ENCODE measurements at places on chromosomes 1 and 21. TPM values are rescaled to one million over a fixed set of nuclear protein-coding genes. Genes with fewer than 3 reads are reported as not detected.

DNA sequence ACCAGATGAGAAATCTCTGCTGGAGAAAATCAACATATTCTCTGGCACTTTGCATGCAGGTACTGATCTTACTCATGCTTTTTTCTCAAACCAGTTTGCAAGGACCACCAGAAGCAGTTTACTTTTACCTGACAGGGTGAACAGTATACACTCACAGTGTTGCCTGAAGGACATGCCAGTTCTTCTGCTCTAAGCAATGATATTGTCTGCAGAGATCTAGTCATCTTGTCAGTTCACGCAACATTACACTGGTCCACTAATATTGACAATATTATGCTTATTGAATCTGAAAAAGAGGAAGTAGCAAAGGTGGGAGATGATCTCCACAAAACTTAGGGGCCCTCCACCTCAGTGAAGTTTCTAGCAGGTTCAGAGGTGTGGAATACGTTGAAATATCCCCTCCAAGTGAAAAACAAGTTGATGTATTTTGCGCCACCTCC, 3.8 kb upstream of the S100B start:
- no peak for DNase-seq

- no peak for DNase-seq
These were observed 11.4 kb upstream of the RGS16 start for GRCh38 chr1:182615468-182616129.

DNA sequence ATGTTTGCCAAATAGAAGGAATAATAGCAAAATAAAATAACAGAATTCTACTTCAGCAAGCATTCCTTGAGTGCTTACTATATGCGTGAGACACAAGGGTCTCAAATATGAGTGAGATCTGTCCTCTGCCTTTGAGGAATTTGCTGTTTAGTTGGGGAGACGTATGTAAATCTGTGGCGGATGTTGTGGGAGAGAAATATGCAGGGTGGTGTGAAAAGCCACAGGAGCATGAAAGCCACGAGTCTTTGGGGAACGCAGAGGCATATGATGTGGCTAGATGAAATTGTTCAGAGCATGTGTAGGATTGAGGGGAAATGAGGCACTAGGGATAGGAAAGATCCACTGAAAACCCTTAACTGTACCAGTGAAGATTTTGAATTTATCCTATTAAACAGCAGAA, 244.4 kb downstream of the PBX1 start:
- DNase-seq = no peak

The TRIM17 gene
- 4.5 TPM for total RNA-seq

- no peak for DNase-seq
These were observed 45.7 kb downstream of the MTF2 start for GRCh38 chr1:93124556-93125355.

The SMCP gene
- total RNA-seq = not detected

- DNase-seq = no peak
These were observed 836 bp downstream of the CDC7 start for GRCh38 chr1:91501523-91501851.

DNA sequence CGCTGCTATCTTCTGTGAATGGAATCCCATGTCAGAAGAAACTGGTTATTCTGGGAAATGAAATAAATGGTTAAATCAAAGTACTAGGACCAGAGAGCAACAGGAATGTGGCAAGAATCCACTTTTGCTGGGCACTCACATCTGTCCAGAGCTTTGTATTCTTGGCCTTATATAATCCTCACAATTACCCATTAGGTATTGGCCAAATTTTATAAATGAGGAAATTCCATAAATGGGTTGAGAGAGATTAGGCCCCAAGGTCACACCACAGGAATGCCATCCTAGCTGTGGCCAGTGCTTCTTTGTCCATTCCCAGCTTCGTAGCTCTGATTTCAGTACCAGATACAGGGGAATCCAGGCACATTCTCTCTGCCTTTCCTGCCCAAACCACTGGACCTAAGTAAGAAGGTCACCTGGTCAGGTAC, 76.1 kb upstream of the HOOK1 start:
- no peak for DNase-seq

- DNase-seq = no peak
These were observed 11.4 kb upstream of the TSPEAR start for GRCh38 chr21:44722731-44723130.

GRCh38 chr1:36225283-36225899, 1.1 kb downstream of the THRAP3 start:
- DNase-seq = no peak

DNA sequence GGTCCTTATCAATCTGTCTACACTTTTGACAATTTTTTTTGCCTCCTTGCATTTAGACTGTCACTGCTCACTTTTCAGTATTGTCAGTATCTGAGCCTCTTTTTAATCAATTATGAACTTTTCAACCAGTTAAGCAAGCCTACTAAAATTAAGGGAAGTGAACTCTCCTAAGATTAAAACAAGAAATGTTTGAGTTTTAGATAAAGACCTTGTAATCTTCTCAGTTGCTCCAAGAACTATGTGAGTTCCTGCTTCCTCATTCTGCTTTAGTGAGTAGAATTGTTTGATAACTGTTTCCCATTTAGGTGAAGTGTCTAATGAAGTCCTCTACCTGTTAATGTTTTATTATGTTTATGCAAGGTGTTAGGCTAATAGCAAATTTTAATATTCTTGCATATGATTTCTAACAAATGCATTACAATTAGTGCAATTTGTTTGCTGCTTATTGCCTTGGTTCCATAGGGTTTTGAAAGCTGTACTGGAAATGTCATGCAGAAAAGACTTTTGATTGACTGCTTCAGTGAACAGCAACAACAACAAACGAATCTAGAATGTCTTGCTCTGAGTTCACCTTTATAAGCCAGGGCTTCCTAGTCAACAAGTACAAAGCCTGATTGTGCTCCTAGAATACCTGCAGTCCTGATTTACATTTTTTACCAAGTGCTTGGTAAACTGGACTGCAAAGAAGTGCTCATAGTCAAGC, 40.9 kb downstream of the PLA2G4A start:
- DNase-seq = no peak

DNA sequence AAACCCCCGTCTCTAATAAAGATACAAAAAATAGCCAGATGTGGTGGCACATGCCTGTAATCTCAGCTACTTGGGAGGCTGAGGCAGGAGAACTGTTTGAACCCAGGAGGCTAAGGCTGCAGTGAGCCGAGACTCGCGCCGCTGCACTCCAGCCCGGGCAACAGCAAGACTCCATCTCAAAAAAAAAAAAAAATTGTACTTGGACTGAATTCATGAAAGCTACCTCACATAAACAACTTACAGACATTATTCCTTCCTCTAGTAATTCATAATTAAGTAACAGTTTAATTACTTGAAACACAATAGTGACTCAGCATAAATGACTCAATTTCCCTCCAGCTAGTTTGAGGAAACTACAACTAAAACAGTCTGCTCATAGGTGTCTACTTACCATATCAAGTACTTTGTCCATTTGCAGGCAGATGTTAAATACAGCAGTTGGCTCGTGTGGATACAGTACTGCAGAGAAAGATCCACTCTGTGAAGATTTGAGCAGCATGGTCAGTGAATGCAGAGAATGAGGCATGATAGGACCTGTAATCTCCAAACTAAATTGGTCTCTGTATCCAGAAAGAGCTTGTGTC, 9.4 kb downstream of the DONSON start:
- no peak for DNase-seq

The ARHGEF10L gene
- total RNA-seq = 31.3 TPM

GRCh38 chr1:54378874-54379554, 27.2 kb downstream of the SSBP3 start:
- no peak for DNase-seq

The DDR2 gene
- 0.65 TPM for total RNA-seq

The KLHDC9 gene
- total RNA-seq = 2.2 TPM

GRCh38 chr1:111475701-111476100, 1.9 kb downstream of the C1orf162 start:
- DNase-seq = no peak
